ENCODE measurements at places on chromosomes 13 and 19. TPM values are rescaled to one million over a fixed set of nuclear protein-coding genes. Genes with fewer than 3 reads are reported as not detected.

C19orf67 gene
- polyA plus RNA-seq = not detected

ZNF429 gene
- 16.5 TPM for polyA plus RNA-seq

GFY gene
- polyA plus RNA-seq = not detected

HPN gene
- 0.36 TPM for polyA plus RNA-seq

A1BG gene
- polyA plus RNA-seq = 2.6 TPM

NLRP12 gene
- 0.46 TPM for polyA plus RNA-seq

CRB3 gene
- 0.18 TPM for polyA plus RNA-seq

ZNF556 gene
- polyA plus RNA-seq = 45.1 TPM

CLDN10 gene
- 16.6 TPM for polyA plus RNA-seq

MEIOSIN gene
- polyA plus RNA-seq = not detected

ZNF546 gene
- polyA plus RNA-seq = 4.4 TPM

All from hindlimb muscle (tissue), 1 donor.